ENCODE measurements at places on chromosomes 2 and 18.

DNA sequence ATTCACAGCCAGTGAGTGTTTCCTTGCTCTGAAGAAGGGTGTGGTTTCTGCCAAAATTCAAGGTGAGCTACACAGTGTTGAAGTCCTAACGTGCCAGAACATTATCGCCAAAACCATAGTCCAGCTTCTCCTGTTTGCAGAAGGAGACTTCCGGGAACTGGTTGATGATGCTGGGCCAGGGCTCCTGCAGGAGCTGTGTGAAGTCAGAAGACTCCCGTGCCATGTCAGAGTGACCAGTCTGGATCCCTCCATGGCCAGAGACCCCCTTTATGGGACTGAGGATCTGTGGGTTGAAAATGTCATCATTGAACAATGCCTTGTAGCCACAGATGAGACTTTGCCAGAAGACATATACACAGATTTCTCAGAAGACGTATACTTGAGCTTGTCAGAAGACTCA, 96.0 kb upstream of the RAB12 start:
- H3K36me3 ChIP-seq: no peaks in the 10 kb centered on the region
- no peaks in the 10 kb centered on the region for H3K27me3 ChIP-seq
- H3K4me1 ChIP-seq: no peaks in the 10 kb centered on the region
- no peak for DNase-seq

DNA sequence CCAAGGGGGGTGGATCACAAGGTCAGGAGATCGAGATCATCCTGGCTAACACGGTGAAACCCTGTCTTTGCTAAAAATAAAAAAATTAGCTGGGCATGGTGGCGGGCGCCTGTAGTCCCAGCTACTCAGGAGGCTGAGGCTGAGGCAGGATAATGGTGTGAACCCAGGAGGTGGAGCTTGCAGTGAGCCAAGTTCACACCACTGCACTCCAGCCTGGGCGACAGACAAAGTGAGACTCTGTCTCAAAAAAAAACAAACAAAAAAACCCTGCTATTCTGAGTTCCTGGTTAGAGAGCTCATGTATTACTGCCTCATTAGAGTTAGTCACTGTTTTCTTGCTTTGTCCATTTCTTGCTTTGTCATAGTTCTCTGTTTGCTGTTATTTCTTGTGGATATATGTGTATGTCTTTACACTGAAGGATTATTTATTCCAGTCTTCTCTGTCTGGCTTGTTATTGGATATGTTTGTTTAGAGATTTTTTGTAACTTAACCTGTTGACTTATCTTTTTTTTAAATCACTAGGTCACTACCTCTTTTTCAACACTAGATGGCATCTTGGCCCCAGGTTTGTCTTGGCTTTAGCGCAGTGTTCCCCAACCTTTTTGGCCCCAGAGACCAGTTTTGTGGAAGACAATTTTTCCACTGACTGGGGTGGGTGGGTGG, 17.0 kb downstream of the TTLL4 start:
- H3K27me3 ChIP-seq: no peaks in the 10 kb centered on the region
- DNase-seq: no peak
- H3K36me3 ChIP-seq: no peaks in the 10 kb centered on the region
- no peaks in the 10 kb centered on the region for H3K4me1 ChIP-seq
- H3K4me3 ChIP-seq: no peak overlapping the region

DNA sequence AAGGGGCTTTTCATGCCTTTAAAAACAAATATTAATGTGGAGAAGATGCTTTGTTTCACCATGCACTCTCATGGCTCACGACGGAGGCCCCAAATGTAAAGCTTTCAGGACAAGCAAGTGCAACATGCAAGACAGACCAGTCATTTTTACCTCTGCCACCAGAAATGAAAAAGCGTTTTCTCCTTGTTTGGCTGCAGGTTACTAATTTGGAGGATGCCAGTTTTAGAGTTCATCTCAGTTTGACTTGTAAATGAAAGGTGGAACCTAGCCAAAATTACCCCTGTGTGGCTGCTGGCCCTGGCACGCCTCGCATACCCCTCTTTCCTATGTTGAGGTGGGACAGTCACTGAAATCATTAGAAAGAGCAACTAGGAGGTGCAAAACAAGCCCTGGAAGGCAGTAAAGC, 138.6 kb downstream of the BCL2 start:
- H3K27me3 ChIP-seq: no peaks in the 10 kb centered on the region
- peaks cover 18% of the 10 kb centered on the region for H3K4me1 ChIP-seq
- H3K27ac ChIP-seq: no peak overlapping the region
- DNase-seq: no peak
- H3K4me3 ChIP-seq: no peak overlapping the region

GRCh38 chr2:180077295-180077906, 70.3 kb upstream of the CWC22 start:
- H3K4me1 ChIP-seq: no peaks in the 10 kb centered on the region
- no peak overlapping the region for H3K4me3 ChIP-seq
- H3K36me3 ChIP-seq: no peaks in the 10 kb centered on the region

DNA sequence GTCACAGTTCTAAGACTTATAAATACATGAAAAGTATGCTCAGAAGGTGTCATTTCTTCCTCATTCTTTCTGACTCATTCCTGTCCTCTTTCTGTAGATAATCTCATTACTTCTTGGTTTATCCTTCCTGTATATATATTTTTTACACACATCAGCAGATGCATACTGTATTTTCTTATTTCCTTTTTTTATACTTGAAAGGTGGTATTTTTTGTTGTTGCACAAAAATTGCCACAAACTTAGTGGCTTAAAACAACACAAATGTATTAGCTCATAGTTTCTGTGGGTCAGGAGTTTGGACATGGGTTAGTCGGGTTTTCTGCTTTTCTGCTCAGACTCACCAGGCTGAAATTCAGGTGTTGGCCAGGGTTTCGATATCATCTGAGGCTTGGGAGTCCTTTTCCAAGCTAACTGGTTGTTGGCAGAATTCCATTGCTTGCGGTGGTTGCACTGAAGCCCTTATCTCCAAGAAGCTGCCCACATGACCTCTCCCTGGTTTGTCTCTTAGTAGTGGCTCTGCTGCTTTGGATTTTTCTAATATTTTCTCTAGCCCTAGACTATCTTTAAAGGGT, 162.6 kb downstream of the FMNL2 start:
- no peak overlapping the region for H3K27ac ChIP-seq
- H3K4me1 ChIP-seq: peaks cover 22% of the 10 kb centered on the region
- no peak for DNase-seq
- no peak overlapping the region for H3K4me3 ChIP-seq

- no peaks in the 10 kb centered on the region for H3K36me3 ChIP-seq
- H3K27me3 ChIP-seq: no peaks in the 10 kb centered on the region
- H3K4me1 ChIP-seq: no peaks in the 10 kb centered on the region
These were observed 94.3 kb upstream of the GLI2 start for GRCh38 chr2:120641366-120641771.

- no peaks in the 10 kb centered on the region for H3K27me3 ChIP-seq
- no peak overlapping the region for H3K27ac ChIP-seq
- H3K36me3 ChIP-seq: no peaks in the 10 kb centered on the region
- H3K4me1 ChIP-seq: no peaks in the 10 kb centered on the region
These were observed 617.4 kb upstream of the SALL3 start for GRCh38 chr18:78362198-78362597.

GRCh38 chr18:76328140-76328539, 166.9 kb downstream of the ZNF516 start:
- no peak overlapping the region for H3K4me3 ChIP-seq
- DNase-seq: peak; percentile 22
- H3K27ac ChIP-seq: no peak overlapping the region
- H3K4me1 ChIP-seq: peaks cover 7% of the 10 kb centered on the region
- no peaks in the 10 kb centered on the region for H3K36me3 ChIP-seq

DNA sequence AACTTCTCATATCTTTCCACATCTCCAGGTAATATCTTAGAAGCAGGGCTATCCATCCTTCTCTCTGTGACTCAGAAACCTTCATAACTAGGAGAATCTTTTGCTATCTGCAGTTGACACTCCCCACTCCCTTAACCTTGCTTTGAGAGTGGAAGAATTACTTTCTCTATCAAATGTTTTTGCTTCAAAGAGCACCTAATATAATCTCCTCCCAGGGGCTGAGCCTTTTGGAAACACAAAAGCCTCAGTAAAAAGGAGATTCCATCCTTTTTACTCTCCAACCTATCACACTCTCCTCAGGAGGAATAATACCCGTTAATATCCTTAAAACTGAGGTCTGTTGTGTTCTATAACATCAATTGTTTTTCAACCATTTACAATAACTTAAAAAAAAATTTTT, 94.9 kb upstream of the DNAJC10 start:
- no peaks in the 10 kb centered on the region for H3K36me3 ChIP-seq
- no peaks in the 10 kb centered on the region for H3K4me1 ChIP-seq
- no peak for DNase-seq

GRCh38 chr2:209808521-209808920, 36.9 kb downstream of the UNC80 start:
- H3K27ac ChIP-seq: no peak overlapping the region
- DNase-seq: no peak
- no peaks in the 10 kb centered on the region for H3K4me1 ChIP-seq

DNA sequence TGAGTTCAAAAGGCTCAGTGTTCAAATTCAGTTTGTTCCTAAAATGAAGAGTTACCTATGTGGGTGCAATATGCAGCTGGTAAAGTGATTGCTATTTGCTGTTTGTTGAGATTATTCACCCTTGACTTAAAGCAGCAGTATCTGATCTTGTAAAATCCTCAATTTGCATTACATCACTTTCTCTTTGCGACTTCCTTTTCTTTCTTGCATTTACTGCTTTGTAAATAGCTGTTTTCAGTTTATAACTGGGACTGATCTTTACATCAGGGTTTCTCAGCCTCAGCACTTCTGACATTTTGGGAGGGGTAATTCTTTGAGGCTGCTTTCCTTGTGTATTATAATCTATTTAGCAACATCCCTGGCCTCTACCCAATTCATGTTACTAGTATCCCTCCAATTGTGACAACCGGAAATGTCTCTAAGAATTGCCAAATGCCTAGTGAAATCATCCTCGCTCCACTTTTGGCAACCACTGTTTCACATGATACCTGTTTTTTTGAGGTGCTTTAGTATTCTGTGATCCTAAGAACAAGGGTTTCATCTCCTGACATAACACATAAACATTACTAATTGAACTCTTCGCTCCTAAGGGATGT, 12.1 kb upstream of the ERCC3 start:
- DNase-seq: no peak
- no peaks in the 10 kb centered on the region for H3K4me1 ChIP-seq

- no peaks in the 10 kb centered on the region for H3K36me3 ChIP-seq
- H3K27me3 ChIP-seq: no peaks in the 10 kb centered on the region
- H3K27ac ChIP-seq: no peak overlapping the region
- H3K4me1 ChIP-seq: peaks cover 2% of the 10 kb centered on the region
- no peak overlapping the region for H3K4me3 ChIP-seq
These were observed 554.6 kb upstream of the TNP1 start for GRCh38 chr2:217414429-217414828.

DNA sequence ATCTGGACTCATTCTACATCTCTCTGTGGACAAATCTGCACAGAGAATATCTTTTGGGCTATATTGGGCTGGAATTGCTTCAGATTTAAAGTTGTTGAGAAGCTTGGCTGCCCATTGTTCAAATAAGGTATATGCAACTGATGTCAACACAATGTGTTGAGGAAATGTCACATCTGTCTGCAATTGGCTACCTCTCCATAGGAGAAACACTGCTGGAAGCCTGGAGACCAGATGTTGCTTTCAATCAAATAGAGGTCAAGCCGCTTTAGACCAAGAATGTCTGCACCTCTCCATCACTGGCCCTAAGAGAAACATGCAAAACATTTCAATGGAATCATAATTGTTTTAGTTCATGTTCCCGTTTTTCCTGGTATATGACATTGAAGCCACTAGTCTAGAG, 720.2 kb downstream of the SLC4A3 start:
- no peaks in the 10 kb centered on the region for H3K36me3 ChIP-seq
- DNase-seq: no peak
- no peaks in the 10 kb centered on the region for H3K4me1 ChIP-seq
- no peak overlapping the region for H3K4me3 ChIP-seq
- no peak overlapping the region for H3K27ac ChIP-seq
- H3K27me3 ChIP-seq: no peaks in the 10 kb centered on the region

DNA sequence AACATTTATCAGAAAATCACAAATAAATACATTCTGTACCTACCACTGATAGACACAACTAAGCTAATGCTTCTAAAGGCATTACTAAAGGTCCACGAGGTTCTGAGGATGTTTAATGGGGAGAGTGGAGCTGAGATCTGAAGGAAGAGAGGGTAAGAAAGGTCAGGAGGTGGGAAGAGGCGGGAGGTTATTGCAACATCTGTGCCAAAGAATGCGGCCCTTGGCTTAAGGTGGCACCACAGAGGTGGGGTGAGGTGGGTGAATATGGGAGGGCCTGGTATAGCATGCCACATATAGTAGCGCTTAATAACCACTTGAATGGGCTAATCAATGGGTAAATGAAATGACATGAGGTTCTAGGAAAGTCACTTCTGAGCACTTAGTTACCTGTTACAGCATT, 217.8 kb upstream of the ATP5MC3 start:
- no peak overlapping the region for H3K4me3 ChIP-seq
- no peaks in the 10 kb centered on the region for H3K36me3 ChIP-seq
- H3K4me1 ChIP-seq: no peaks in the 10 kb centered on the region
- no peaks in the 10 kb centered on the region for H3K27me3 ChIP-seq

- no peak overlapping the region for H3K4me3 ChIP-seq
- DNase-seq: no peak
- H3K27me3 ChIP-seq: no peaks in the 10 kb centered on the region
- no peak overlapping the region for H3K27ac ChIP-seq
- H3K4me1 ChIP-seq: peaks cover 28% of the 10 kb centered on the region
These were observed 84.4 kb downstream of the LPIN1 start for GRCh38 chr2:11830708-11831301.

- H3K4me1 ChIP-seq: no peaks in the 10 kb centered on the region
- no peak overlapping the region for H3K27ac ChIP-seq
- no peaks in the 10 kb centered on the region for H3K27me3 ChIP-seq
These were observed 22.4 kb upstream of the REV1 start for GRCh38 chr2:99512181-99512591.

DNA sequence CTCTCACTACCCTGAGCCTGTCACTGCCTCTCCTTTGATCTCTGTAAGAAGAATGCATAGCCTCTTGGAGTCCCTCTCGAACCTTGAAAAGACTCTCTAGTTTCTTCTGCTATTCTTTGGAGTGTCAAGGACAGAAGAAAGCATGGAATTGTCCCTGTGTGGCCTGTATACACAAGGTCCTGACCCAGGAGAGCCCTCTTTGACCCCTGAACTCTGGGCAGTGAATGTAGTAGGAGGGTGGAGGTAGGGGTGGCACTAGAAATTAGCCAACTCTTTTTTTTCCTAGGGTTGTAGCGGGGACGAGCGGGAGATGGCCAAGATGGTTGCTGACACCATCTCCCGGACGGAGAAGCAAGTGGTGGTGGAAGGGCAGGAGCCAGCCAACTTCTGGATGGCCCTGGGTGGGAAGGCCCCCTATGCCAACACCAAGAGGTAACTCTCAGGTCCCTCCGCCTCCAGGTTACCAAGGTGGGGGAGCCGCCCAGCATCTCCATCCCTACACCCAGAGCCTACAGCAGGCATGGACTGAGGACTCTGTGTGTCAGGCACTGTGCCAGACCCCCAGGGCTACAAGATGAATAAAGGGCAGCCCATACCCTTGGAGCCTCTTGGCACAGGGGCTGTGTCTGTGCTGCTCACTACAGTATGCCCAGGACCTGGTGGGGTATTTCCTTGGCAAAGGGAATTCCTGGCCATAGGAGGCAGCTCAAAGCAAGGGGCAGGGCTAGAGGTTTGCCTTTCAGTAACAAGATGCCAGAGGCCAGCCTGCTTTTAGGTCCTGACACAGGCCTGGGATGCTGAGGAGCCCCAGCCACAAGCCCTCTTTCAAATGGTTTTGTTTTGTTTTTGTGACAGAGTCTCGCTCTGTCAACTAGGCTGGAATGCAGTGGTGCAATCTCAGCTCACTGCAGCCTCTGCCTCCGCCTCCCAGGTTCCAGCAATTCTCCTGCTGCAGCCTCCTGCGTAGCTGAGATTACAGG, 16.4 kb downstream of the VIL1 start:
- H3K36me3 ChIP-seq: no peaks in the 10 kb centered on the region
- no peak overlapping the region for H3K27ac ChIP-seq
- DNase-seq: no peak
- H3K4me3 ChIP-seq: no peak overlapping the region
- no peaks in the 10 kb centered on the region for H3K27me3 ChIP-seq
- peaks cover 6% of the 10 kb centered on the region for H3K4me1 ChIP-seq
